Cardiac muscle cell (in vitro differentiated cells and primary cell): ENCODE measurements at places on chromosomes 3 and 15.

DNA sequence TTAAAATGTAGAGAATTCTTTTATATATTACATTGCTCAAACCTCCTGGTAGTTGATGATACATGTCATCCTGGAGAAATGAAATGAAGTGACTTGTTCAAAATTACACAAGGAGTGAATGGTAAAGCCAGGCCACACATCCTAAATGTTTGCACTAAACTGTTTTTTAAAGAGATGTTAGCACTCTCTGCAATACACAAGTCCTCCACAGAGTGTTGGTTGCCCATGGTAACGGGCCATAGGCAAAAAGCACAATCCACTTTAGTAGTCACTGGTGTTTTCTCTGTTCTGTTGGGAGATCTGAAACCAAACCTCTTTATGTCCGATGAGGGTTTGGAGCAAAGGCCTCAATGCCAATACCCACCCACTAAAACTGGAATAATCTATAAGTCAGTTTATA is 907.4 kb downstream of the NTRK3 start:
- DNase-seq, result peak; percentile 22

DNA sequence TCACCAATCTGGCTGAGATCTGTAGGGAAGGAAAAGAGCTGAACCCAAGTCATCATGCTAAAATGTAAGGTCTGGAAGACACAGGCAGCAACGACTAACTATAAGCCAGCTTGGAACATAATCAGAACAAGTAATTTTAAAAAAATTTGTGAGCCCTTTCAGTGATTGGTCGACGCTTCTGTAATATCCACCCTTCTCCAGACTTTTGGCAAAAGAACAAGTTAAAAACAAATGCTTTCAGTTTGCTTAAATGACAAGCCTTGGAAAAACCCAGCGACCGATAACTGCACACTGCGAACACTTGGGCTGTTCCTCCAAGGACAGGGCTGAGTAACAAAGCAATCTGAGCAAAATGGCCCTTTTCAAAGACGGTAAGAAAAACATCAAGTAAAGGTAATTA is 49.6 kb downstream of the PCSK6 start:
- DNase-seq, result peak; percentile 81

GRCh38 chr3:97872525-97873042 is 50.8 kb downstream of the CRYBG3 start:
- no peak for DNase-seq

GRCh38 chr15:39118510-39118909 is 462.4 kb upstream of the THBS1 start:
- no peak for DNase-seq

DNA sequence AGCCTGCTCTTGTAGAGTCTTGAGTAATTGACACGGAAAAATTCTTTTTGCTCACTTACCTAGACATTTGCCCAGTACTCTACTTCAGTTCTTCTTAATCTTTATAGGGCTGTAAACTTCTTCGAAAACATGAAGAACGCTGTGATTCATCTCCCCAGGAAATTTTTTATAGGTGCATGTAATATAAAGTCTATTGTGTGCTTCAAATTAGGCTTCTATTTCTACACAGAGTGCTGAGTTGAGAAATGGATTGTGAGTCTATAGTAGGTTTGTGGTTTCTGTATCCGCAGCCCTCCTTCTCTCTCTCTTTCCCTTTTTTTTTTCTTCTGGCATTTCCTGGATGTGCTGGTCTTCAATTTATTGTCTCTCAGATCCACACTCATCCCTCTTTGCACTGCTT is 183.3 kb upstream of the DCBLD2 start:
- no peak for DNase-seq

- no peak for DNase-seq
Measured at GRCh38 chr3:126399351-126399735, 4.6 kb downstream of the CFAP100 start.

GRCh38 chr15:69997813-69998212 is 99.9 kb downstream of the TLE3 start:
- DNase-seq, result no peak
